ENCODE measurements at places on chromosomes 5 and 9. TPM values are rescaled to one million over a fixed set of nuclear protein-coding genes. Genes with fewer than 3 reads are reported as not detected.

Gene BAAT
- total RNA-seq, result 0.20 TPM

- no peaks in the 10 kb centered on the region for H3K4me1 ChIP-seq
- DNase-seq, result no peak
- H3K27ac ChIP-seq, result no peak overlapping the region
- no peak overlapping the region for H3K4me3 ChIP-seq
Observed at GRCh38 chr5:93569300-93570160, 11.5 kb downstream of the NR2F1-AS1 start.

Gene APBA1
- total RNA-seq, result 12.1 TPM

DNA sequence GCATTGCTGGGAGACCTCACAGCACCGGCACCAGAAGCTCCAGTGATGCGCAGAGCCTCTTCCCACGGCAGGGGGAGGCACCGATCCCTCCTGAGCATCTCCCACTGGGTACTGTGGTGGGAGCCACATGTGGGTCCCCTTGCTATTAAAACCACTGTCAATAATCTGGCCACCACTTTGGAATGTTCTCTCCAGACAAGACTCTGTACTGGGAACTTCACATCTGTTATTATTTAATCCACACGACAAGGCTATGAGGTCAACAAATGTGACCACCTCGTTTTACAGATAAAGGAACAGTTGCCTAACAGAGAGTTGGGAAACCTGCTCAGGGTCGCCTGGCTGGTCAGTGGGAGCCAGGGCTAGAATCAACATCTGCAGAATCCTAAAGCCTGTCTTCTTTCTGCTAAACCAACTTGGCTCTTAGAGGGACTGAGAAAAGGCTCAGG lies 72.7 kb downstream of the EPB41L4B start:
- no peaks in the 10 kb centered on the region for H3K27me3 ChIP-seq
- H3K4me1 ChIP-seq, result peaks cover 13% of the 10 kb centered on the region
- H3K4me3 ChIP-seq, result no peak overlapping the region
- no peaks in the 10 kb centered on the region for H3K36me3 ChIP-seq
- H3K27ac ChIP-seq, result no peak overlapping the region

GRCh38 chr9:122190597-122191381 lies 31.1 kb downstream of the MORN5 start:
- no peak overlapping the region for H3K27ac ChIP-seq
- no peak overlapping the region for H3K4me3 ChIP-seq
- H3K36me3 ChIP-seq, result no peaks in the 10 kb centered on the region

GRCh38 chr5:134892282-134892681 lies 12.6 kb upstream of the PCBD2 start:
- no peak overlapping the region for H3K27ac ChIP-seq
- no peak overlapping the region for H3K4me3 ChIP-seq
- no peaks in the 10 kb centered on the region for H3K27me3 ChIP-seq
- DNase-seq, result no peak
- peaks cover 28% of the 10 kb centered on the region for H3K36me3 ChIP-seq
- no peaks in the 10 kb centered on the region for H3K4me1 ChIP-seq

Gene LCN10
- 4.5 TPM for total RNA-seq

GRCh38 chr5:63700241-63700640 lies 262.0 kb downstream of the HTR1A start:
- H3K4me1 ChIP-seq, result no peaks in the 10 kb centered on the region
- H3K36me3 ChIP-seq, result no peaks in the 10 kb centered on the region
- no peak for DNase-seq
- no peaks in the 10 kb centered on the region for H3K27me3 ChIP-seq
- H3K27ac ChIP-seq, result no peak overlapping the region
- no peak overlapping the region for H3K4me3 ChIP-seq
